Lung (tissue), 17 donors: ENCODE measurements at places on chromosomes 3 and 15. TPM values are rescaled to one million over a fixed set of nuclear protein-coding genes. Genes with fewer than 3 reads are reported as not detected.

ACY1 gene
- 31.7 TPM for polyA plus RNA-seq

UACA gene
- polyA plus RNA-seq = 38.7 TPM

- H3K36me3 ChIP-seq = peaks cover 13% of the 10 kb centered on the region
- no peaks in the 10 kb centered on the region for H3K27me3 ChIP-seq
- DNase-seq = no peak
- no peak overlapping the region for H3K27ac ChIP-seq
- H3K4me1 ChIP-seq = peaks cover 26% of the 10 kb centered on the region
- no peak overlapping the region for H3K4me3 ChIP-seq
These were observed 36.2 kb downstream of the CBLB start for GRCh38 chr3:105832644-105833043.

HYKK gene
- polyA plus RNA-seq = 5.7 TPM

- DNase-seq = no peak
- H3K4me3 ChIP-seq = no peak overlapping the region
- no peaks in the 10 kb centered on the region for H3K27me3 ChIP-seq
- H3K27ac ChIP-seq = no peak overlapping the region
- H3K4me1 ChIP-seq = no peaks in the 10 kb centered on the region
These were observed 467.9 kb upstream of the ATP11B start for GRCh38 chr3:182325213-182325950.

CELSR3 gene
- polyA plus RNA-seq = 1.2 TPM

- peak overlapping the region; percentile 70 for H3K4me3 ChIP-seq
- H3K36me3 ChIP-seq = no peaks in the 10 kb centered on the region
- DNase-seq = peak; percentile 50
- H3K27me3 ChIP-seq = no peaks in the 10 kb centered on the region
These were observed 1.0 kb downstream of the SNX1 start for GRCh38 chr15:64096668-64097384.

DNA sequence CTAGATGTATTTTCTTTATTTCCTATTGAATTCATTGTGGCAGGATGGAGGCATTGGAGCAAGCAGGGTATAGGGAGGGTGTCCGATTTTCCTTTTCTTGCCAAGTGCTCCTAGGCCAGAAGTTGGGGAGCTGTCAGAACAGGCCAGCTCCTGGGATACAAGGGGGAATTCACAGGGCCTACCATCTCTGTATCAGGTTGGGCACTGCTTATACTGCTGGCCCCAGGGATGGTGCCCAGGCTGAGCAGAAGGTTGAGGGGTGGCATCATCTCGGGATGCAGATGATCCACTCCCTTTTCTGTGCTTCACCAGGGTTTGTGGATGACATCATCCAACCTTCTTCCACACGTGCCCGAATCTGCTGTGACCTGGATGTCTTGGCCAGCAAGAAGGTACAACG lies 79.5 kb downstream of the PCCB start:
- H3K36me3 ChIP-seq = peaks cover under 1% of the 10 kb centered on the region
- no peaks in the 10 kb centered on the region for H3K27me3 ChIP-seq
- H3K27ac ChIP-seq = no peak overlapping the region
- DNase-seq = no peak
- no peaks in the 10 kb centered on the region for H3K4me1 ChIP-seq
